ENCODE measurements at places on chromosomes 12 and 14.

DNA sequence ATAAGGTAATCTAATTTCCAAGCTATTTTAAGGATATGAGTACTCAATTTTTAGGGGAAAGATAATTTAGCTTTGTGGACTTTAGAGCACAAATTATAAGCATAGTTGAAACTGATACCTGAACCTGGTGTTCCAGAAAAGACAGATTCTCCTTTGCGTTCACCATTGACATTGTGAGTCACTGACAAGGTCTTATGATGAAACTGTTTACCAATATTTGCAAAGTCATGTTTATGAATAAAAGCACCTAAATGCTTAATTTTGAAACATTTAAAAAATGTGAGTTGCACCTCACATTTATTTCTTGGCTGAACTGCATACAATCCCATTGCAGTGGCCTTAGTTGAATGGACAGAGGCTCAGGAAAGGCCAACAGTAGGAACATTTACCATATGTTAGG is 3.9 kb downstream of the BCAT1 start:
- DNase-seq, result no peak

DNA sequence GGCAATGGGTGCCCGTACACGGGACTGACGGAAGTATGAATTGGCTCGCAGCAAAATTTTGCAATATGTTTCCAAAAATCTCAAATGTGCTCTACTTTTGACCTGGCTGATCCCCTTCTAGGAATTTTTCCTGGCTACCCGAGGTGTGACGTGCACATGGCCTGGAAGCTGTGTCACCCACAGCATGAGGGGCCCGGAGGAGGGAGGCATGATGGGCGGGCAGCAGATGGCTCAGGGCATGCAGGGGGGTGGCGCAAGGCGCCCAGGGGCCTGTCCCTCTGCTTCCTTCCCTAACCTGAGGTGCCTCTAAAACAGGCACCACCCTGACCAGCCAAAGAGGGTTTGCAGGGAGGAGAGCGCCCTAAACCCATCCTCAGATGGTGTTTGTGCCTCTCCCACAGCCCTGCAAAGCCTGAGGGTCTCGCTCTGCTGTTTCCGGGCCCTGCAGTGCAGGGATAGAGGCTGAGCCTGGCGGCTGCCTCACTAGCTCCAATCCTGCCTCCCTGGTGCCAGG is 6.7 kb downstream of the GPR132 start:
- DNase-seq, result peak; percentile 40

- DNase-seq, result no peak
Observed at GRCh38 chr12:89573051-89573810, 47.4 kb upstream of the POC1B start.

GRCh38 chr14:74946659-74947281 is 8.6 kb downstream of the PGF start:
- DNase-seq, result no peak

DNA sequence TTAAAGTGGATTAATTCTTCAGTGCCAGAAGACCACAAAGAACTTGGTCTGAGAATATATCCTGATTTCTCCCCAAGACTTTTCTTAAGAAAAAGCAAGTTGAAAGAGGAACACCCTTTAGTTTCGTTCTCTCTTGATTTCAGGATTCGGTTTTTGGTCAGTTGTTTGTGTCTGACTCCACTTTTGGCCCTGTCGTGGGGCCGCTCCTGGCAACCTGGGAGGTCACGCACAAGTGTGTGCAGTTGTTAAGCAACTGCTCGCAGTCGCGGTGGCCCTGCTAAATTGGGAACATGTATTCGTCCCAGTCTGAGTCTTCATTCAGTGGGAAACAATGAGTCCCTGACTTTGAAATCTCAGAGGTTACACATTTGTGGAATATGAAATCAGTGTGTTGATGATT is 68.7 kb downstream of the RGS6 start:
- no peak for DNase-seq

GRCh38 chr12:108052260-108052659 is 76.8 kb upstream of the WSCD2 start:
- DNase-seq, result no peak

All from suppressor macrophage treated with lipopolysaccharide for 1 hour (primary cell).